ENCODE measurements at places on chromosomes 16 and 17. TPM values are rescaled to one million over a fixed set of nuclear protein-coding genes. Genes with fewer than 3 reads are reported as not detected.

GNG13 gene
- not detected for total RNA-seq

TMC5 gene
- total RNA-seq, result not detected

PPM1E gene
- total RNA-seq, result 0.02 TPM

ZG16B gene
- total RNA-seq, result 3.0 TPM

- no peak for DNase-seq
Measured at GRCh38 chr16:2091547-2092255, 43.9 kb downstream of the TSC2 start.

GRCh38 chr16:65414284-65414984 is 292.6 kb upstream of the CDH11 start:
- no peak for DNase-seq

CDRT4 gene
- 6.8 TPM for total RNA-seq

GRCh38 chr17:83146347-83146746 is 66.9 kb downstream of the METRNL start:
- no peak for DNase-seq

HYDIN gene
- not detected for total RNA-seq

Measured in activated CD4-positive, alpha-beta memory T cell treated with anti-CD3 and anti-CD28 coated beads for 36 hours (primary cell).